Esophagus squamous epithelium (tissue), 5 donors: ENCODE measurements at places on chromosomes 11 and 22.
A peak's percentile ranks its signal among the peaks of the same experiment; 100 is the strongest.

GRCh38 chr22:50201191-50202129, 649 bp downstream of the SELENOO start:
- no peak for DNase-seq

DNA sequence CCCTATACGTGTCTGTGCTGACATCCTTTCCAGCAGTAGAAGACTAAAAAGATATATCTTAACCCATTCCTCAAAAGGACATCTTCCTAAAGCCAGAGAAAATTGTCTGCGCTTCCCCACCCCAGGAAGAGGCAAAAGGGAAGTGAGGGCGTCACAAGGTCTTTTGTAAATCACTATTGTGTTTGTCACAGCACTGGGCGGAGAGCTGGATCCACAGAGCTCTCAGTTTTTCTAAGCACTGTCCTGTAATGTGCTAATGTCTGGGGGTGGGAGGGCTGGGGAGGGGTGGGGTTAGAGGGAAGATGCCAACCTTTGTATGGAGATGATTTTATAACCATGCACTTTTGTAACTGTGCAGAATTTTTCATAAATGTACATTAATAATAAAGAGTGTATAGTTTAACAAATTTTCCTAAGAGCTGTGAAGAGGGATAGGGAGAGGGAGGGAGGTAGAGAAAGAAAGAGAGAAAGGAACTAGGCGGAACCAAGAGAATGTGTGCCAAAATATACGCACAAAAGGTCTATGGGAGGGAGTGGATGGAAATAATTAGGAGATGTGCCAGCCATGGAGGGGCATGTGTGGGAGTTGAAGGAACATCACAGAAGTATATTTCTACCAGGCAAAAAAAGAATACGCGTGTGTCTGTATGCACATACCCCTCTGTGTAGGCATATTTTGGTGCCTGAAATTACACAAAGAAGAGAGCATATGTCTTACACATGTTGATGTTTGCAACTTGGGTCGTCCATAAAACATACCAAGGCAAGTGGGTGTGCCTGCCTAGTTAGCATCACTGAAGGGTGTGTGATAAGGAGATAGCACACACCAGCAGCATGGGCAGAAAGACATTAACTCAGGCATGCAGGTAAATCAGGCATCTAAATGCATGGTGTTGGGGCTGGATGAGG, 9.8 kb downstream of the LRRC55 start:
- DNase-seq, result no peak

GRCh38 chr22:19879992-19880785, 25.5 kb upstream of the GNB1L start:
- no peak for DNase-seq

DNA sequence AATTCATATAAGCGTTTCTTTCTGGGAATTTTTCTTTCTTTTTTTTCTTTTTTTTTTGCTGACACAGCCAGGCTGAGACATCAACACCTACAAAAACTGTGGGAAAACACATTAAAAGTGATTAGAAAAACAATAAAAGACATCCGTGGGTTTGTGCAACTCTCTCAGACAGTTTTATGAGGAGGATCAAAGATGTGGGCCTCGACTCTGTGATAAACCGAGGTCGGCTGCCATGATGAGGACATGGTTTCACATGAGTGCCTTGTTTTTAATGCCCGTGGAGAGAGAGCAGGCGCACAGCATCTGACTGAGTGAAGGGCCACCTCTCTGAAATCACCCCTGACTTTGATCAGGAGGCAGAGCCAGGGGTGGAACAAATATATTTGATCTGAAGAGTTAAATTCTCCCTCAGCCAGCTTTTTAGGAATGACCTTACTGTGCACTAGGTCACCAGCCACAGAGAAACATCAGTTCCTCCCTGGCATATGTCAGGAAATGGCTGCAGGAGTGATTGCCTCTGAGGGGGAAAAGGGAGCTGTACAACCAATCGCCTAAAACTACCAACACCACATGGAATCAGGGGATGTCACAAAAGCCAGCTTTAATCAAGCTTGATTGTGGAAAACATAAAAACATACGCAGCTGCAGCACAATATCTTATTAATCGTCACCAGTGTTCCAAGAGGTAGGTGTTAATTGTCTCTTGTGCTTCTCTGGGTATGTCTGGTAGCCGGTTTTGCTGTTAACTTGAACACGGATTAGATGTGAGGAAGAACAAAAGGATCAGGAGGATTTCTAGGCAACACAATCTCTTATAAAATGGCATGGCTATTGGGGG, 164.7 kb downstream of the MAML2 start:
- no peak for DNase-seq

- no peak for DNase-seq
Measured at GRCh38 chr22:20013382-20013871, 3.2 kb downstream of the ARVCF start.

GRCh38 chr11:110433393-110434333, 3.9 kb downstream of the FDX1 start:
- DNase-seq, result no peak

DNA sequence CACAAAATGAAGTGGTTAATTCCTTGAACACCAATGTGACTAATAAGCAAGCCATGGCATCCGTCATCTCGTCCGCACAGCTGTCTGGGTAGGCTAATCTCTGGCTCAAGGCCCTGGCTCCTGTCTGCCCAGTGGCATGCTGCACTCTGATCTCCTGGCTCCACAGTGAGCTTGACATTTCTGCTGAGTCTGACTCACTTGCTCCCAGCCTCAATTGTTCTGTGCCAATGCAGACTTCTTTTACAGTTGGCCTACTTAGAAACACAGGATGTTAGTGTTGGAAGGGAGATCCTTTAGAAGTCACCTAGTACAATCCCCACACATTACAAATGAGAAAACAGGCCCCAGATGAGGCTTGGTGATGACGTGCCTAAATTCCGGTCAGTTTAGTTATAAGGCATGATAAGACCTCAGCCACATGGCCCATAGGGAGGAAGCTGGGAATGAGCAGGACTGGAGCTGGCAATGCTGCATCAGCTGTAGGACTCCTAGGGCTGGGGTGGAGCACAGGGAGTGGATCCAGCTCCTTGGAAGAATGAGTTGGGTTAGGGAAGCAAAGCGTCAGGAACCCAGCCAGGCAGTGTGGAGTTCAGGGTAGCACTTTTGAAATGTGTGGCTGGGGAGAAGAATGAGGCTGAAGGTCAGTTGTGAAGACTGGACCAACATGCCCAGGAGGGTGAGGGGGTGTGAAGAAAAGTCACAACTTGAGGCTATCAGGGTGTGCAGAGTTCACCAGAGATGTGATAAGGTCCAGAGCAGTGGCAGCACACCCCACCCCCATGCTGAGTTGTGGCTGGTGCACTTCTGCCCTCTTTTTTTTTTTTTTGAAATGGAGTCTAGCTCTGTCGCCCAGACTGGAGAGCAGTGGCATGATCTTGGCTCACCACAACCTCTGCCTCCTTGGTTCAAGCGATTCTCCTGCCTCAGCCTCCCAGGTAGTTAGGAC, 70.2 kb upstream of the EED start:
- DNase-seq, result peak; percentile 25

DNA sequence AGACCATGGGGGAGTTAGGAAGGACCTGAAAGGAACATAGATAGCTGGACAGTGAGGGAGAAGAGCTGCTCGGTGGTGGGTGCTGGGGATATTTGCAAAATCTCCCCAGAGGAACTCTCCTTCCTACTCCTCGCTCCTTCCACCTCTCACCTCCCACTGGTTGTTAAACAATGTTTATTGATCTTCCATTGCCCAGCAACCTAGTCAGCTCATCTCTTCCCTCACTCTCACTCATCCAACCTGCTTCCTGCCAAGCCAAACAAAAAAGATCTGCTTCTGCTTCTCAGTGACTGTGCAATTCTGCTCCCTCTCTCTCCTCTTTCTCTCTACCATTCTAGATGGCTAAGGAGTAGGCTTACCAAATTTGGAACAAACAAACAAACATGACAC, 115.0 kb downstream of the SLC1A2 start:
- DNase-seq, result no peak

DNA sequence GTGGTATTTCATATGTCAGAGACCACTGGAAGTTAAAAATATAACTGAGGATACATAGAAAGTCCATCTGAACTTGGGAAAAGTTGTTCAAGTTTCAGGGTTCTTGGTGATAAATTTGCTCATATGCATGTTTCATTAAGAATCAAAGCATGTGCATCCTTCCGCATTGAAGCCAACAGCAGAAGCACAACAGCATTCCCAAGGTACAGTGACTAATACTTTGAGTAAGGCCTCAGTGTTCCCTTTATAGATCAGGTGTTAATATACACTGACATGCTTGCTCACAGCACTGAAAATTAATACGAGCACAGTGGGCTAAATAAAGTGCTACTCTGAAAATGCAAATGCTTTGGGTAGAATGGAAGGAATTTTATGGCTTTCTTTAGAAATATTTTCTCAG, 691.1 kb downstream of the METTL15 start:
- DNase-seq, result no peak

DNA sequence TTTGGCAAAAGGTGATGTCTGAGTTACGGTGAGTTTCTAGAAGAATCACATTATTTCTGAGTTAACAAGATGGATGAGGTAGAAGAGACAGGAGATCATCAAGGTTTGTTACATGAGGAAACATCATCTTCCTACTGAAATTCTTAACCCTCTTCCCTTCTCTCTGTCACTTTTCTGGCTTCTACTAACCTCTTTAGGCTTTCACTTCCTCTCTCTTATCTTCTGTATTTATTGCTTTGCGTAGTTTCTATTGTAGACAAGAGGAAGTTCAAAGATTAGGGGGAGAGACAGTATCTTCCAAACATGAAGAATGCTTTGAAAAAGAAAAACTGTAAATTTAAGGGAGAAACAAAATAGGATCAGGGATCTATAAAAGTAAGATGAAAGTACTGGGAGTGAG, 75.4 kb downstream of the TRPC6 start:
- no peak for DNase-seq

DNA sequence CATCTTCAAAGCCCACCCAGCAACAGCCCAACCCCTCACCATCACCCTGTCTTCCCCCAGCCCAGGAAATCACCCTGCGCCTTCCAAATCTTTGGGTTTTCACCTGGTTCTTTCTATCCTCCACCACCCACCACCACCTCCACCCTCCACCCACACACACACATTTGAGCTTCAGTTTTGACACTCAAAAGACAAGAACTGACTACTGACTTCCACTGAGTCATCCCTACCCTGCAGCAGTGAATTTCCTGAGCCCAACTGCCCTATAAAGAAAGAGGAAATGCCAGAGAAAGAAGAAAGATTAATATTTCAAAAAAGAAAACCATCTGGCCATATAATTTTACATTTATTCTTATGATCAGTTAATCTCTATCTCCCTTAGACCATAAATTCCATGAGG, 137.5 kb downstream of the CHST1 start:
- DNase-seq, result no peak

DNA sequence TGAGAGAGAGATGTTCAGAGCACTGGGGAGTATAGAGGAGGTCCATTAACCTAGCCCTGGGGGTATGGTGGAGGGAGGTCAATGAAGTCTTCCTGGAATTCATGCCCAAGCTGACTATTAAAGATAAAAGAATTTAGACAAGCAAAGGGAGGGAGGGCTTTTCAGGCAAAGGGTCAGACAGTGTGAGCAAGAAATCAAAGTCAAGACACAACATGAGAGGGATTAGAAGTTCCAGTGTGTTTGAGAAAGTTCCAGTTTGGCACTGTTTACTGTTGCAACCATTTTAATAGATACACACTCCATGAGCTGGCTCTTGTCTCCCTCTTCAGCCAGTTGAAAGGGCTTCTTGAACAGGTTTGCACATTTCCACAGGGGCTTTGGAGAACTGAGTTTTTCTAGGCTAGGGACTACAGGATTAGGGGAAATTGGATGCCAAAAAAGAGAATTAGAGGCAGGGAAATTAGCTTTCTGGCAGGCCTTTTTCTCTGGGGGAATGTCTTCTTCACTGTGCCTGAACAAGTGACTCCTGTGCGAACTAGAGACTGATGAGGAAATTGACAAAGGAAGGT, 14.7 kb upstream of the NNMT start:
- DNase-seq, result no peak

DNA sequence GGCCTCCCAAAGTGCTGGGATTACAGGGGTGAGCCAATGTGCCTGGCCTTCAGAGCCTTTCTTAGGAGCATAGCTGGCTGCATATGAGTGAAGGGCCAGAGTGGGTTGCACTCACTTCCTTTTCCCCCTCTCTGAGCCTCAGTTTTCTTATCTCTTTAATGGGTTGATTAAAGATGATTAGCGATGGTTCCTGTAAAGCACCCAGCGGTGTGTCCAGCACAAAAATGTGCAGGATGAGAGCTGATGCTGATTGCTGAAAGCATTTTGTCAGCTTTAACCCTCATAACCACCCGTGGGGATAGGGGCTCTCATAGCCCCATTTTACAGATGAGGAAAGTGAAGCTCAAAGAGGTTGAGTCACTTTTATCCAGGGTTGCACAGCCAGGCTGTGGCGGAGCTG, 5.5 kb downstream of the CACNA1I start:
- DNase-seq, result no peak

DNA sequence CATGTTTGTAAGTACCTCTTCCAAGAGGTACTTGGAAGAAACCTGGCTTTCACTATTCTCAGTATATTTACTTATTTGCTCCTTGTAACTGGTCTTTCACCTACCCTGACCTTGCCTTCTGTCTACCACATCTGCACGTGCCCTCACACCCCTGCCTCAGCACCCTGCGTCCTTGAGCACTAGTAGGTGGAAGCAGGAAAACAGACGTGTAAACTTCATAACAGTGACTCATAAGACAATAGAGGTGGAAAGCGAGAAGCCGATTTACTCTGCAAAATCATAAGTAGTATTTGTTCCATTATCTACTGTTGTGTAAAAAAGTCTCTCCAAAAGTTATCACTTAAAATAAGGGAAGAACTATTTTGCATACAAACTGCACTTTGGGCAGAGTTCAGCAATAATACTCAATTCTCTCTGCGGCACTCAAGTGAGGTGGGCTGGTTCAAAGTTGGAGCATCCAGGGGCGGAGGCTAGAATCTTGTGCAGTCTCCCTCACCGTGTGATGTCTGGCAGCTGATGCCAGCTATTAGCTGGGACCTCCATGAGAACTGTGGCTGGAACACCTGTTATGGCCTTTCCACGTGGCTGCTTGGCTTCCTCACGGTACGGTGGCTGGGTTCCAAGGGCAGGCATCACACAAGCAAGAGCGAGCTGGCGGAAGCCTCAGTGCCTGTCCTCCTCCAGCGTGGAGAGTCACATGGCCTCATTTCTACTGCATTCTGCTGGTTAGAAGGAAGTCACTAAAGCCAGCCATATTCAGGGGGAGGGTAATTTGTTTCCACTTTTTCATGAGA, 30.4 kb downstream of the PACS1 start:
- DNase-seq, result peak; percentile 15

DNA sequence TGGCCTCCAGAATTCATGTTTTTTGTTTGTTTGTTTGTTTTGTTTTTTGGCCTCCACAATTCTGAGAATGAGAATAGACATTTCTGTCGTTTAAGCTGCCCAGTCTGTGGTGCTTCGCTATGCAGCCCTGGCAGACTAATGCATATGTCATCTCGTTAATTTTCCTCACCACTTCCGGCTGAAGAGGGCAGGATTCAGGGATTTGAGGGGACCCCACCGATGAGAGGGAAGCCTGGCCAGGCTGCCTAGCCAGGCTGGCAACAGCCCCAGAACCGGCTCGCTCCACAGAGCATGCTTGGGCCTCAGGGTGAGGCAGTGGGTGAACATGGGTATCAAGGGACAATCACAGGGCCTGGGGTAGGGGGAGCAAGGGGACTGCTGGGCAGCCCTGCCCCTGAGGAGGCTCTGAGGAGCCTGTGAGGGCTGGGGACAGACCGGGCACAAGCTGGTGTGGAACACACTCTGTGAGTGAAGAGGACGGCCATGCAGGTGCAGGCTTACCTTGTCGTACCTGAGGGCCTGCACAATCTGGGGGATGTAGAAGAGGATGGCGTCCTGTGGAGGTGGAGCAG, 47.8 kb upstream of the SERPIND1 start:
- no peak for DNase-seq

GRCh38 chr11:39294648-39295047, 2164.8 kb downstream of the LRRC4C start:
- no peak for DNase-seq
